ENCODE measurements at places on chromosomes 5 and 9.
A peak's percentile ranks its signal among the peaks of the same experiment; 100 is the strongest.

DNA sequence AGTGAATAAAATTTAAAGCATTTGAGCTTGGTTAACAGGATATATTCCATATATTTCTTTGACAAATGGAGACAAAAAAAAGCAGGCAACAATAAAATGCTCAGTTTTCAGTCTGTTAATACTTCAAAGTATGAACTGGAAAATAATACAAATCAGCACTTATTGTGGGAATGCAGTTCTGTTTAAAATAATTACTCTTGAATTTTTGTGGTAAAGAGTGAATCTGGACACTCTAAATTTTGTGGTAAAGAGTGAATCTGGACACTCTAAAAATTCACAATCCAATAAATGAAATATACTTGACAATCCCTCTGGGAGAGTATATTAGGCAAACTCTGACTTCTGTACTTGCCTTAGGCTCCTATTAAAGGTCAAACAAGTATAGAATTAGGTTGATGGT, 141.9 kb upstream of the RASA1 start:
- no peak for DNase-seq

DNA sequence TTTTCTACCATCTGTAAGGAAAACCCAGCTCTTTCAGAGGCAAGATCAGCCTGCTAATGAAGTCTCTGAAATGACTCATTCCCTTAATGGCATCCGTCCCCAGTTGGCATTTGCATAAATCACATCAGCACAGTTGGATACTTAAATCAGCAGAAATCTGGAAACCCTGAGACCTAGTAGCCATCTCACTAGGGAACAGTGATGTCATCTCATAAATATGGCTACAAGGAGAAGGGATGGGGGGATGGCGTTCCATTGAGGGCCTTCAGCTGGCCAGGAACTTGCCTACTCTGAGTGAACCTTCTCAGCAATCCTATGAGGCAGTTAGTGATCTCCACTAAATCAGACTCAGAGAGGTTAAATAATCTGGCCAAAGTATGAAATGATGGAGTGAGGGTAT, 81.8 kb downstream of the CMYA5 start:
- peak; percentile 76 for DNase-seq

- DNase-seq: no peak
Measured at GRCh38 chr5:8436924-8437323, 568.0 kb downstream of the MTRR start.

DNA sequence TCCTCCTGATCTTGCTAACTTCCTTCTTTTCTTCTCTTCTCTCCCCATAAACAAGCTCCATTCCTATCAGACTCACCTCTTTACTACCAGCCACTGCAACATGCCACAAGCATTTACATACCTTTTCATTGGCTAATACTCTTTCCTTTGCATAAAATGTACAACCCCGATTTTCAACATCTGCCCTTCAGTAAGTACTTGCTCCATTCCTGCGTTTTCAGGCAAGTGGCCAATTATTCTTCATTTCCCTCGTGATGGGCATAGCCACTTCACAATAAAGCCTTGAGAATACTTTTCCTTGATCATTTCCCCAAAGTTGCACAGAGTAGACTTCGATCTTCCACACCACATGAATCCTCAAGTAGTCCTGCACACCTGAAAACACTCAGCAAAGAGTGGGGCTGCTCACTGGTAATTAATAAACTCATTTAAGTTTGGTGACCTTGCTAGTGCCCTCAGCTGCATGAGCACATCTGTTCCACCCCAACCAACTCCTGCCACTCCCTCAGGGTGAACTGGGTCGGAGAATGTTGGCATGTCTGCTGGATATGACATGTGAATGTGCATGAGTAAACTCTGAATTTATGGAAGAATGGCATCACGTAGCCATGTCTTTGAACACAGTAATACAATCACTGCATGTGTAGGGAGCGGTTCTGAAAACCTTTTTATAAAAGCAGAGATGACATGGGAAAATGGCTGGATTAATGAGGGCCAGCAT, 535.8 kb downstream of the SEMA5A start:
- no peak for DNase-seq

DNA sequence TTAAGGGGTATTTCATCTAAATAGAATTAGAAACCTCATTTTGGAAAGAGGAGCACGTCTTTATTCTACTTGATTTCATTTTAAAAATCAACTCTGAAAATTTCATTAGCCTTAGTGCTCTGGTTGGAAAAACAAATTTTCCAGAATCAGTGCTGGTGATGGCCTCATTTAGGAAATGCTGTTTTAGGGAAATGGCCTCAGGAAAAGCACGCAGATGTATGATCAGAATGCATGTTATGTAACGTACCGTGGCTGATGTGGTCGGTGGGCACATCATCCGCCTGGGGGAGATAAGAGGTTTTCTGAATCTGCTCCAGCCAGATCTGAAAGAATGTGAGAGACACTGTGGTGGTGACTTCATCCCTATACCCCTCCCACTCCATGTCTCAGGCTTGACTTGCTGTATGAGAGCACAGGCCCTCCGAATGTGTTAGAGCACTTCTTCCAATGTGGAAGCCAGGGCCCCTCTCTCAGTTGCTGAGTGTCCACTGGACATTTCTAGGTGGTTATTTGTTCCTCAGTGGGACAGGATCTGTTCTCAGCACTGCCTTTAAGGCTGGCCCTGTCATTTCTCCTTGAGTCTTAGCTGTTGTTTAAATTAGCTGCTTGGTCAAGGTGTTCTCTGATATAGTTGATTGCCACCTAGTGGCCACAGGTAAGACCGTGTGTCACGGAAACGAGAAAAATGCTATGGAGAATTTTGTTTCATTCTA, 96.5 kb downstream of the ARHGAP26 start:
- peak; percentile 65 for DNase-seq

- DNase-seq: no peak
Measured at GRCh38 chr9:127742435-127743088, 7.5 kb upstream of the TOR2A start.

GRCh38 chr5:172303572-172304335, 20.2 kb upstream of the UBTD2 start:
- peak; percentile 70 for DNase-seq

- no peak for DNase-seq
Measured at GRCh38 chr5:162800301-162800700, 637.1 kb upstream of the CCNG1 start.

DNA sequence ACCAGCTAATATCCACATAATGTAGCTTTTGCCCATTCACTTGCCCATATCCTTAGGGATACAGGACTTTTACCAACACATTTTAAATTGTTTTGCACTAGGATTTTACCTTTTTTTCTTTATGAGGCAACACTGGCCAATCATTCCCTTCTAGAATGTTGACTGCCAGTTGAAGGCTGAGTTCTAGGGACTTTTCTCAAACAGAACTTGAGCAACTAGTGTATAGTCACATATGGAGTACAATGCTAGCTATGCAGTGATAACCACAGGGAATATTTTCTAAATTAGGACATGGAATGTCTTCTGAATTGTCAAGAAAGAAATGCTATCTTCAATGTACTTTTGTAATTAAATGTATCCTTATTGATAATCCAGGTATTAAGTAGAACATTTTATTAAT, 133.6 kb downstream of the OXCT1 start:
- DNase-seq: no peak

DNA sequence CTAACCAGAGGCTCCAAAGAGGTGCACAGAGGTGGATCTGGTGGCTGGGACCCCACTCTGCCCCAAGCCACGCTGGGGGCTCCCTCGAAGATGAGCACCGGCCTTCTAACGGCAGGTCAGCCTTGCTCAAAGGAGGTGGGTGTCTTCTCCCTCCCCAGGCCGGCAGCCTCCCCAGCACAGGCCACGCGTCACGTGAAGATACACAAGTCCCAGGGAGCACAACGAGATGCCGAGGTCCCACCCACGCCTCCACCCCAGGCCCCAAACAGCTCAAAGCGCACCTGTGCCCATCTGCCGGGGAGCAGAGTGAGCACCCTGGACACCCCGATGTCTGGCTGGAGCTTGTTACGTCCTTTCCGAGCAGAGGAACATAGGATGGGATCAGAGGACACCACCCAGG, 12.1 kb downstream of the PNPLA7 start:
- no peak for DNase-seq

- DNase-seq: no peak
Measured at GRCh38 chr5:13943676-13944075, 812 bp downstream of the DNAH5 start.

DNA sequence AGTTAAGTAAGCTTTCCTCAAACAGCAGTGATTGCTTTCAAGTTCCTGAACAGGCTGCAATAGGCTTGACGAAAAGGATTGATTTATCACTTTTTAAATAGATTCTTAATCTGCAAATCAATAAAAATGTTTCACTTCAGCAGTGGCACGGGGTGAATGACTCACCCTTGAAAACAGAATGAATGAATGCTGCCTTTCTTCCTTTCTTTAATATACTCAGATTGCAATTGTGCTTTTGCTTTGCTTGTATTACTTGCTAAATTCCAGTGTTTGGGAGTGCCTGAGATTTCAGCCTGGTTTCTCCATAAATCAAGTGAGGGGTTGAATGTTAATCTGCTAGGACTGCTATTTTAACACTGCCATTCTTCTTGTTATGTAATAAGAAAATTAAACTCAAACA, 1293.8 kb downstream of the PTPRD start:
- no peak for DNase-seq

GRCh38 chr5:180611140-180611850, 20.0 kb upstream of the SCGB3A1 start:
- DNase-seq: no peak

- DNase-seq: no peak
Measured at GRCh38 chr5:87885758-87886157, 382.9 kb downstream of the TMEM161B start.

- DNase-seq: peak; percentile 12
Measured at GRCh38 chr5:84524491-84524890, 139.8 kb upstream of the EDIL3 start.

GRCh38 chr9:95570646-95571045, 53.9 kb upstream of the PTCH1 start:
- peak; percentile 36 for DNase-seq

GRCh38 chr9:120177121-120177520, 402.8 kb downstream of the CDK5RAP2 start:
- DNase-seq: no peak

DNA sequence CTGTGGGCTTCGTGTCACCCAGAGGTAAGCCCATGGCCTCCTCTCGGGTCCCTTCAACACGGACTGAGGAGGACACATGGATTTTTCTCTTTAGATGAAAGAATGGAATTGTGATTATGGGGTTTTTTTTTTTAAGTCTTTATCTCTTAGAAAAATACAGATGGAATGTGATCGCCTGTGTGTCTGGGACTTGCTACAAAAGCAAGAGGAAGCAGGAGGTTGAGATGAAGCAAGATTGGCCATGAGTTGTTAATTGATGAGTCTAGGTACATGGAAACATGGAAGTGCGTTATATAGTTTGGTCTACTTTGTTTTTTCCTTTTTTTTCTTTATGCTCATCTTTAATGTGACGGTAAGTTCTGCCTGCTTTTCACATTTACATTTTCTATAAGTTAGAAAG, 14.6 kb downstream of the USP20 start:
- no peak for DNase-seq

DNA sequence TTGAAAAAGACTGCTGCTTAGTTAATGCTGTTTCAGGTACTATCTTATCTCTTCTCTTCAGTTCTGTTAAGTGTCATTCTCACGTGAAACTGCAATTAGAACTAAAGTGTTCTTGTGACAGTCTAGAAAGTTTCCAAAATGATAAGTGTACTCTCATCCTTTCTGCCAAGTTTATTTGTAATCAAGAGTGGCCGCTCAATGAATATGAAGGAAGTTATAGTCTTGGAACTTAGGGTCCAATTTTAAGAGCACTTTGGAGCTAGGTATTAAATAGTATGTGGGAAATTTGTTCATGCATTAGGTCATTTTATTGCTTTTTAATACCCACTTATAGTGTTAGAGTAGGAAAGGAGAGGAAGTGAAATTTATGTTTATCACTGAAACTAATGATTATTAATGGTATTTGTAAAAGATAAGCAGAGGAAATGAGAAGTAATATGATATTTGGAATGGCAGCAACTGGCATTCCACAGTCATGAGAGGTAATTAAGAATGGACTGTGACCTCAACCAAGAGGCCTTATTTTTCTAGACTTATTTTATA, 20.4 kb downstream of the XRCC4 start:
- DNase-seq: peak; percentile 18

DNA sequence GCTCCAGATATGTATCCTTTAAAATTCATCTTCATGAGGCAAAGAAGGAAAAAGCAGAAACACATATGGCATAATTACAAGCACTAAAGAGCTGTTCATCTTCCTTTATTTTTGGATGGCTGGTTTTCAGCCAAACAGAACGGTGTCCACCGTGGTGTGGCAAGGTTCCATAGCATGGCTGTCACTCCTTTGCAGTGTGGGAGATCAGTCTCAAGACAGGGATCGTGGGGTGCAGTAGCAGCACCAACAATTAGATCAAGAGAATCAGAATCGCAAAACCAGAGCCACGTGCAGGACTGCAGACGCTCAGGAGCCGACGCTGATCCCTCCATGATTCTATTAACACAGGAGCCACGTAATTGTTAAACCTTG, 79.5 kb downstream of the SEMA4D start:
- no peak for DNase-seq

DNA sequence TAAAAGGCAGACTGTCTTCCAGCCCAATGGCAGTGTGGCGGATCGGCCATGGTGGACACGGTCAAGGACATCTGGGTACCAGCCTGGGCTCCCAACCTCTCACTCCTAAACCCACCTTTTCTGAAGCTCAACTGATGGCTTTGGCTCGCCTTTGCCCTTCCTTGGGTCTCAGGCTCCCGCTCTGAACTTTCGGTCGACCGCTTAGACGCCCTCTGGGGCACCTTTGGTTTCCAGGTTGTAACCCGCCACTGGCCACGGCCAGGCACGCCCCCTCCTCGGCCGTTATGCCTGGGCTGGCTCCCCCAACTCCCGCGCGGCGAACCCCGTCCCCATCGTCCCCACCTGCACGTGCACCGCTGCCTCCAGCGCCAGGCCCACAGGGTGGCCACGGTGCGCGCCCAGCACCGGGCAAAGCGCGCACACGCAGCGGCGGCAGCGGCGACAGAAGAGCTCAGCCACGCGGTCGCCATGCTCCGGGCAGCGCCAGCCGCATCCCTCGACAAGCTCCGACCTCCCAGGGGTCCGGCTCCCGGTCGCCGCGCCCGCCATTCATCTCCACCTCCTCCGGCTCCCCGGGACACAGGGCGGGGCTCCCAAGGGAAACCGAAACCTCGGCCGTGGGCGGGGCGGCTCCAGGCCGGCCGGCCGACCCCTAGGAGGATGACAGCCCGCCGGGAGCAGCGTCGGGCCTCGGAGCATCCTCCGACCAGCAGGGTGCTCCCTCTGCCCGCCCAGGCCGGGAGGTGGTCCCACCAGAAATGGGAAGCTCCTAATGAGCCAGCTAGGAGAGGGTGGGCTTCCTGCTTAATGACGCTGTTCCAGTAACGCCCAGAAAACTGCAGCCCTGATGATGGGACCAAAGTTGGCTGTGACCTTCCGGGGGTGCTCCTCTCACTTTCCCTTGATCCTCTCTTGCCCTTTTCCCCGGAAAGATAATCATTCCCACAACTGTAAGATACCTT, at the start of gene TRIM14:
TSS of gene TRIM14 (minus strand) at position 583 of the 962 bp plus-strand sequence. CDS start at position 549, 34 bp downstream.
- DNase-seq: peak; percentile 54

- DNase-seq: no peak
Measured at GRCh38 chr5:123476731-123477130, 35.2 kb upstream of the CSNK1G3 start.

DNA sequence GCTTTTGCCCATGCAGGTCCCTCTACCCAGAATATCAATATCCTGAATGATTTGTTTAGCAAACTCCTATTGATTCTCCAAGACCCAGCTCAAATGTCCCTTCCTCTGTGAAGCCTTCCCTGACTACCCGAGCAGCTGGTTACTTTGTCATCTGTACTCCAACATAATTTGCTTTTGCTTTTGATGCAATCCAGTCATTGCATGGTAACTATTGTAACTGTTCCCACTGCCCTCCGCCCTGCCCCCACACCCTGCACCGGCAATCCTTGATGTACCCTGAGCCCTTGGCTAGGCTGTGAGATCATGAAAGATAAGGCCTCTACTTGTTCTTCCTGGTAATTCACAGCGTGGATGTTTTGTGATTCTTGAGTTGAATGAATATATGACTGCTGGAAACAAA, 119.9 kb upstream of the BOD1 start:
- no peak for DNase-seq
